ENCODE measurements at places on chromosomes 5 and 9.

- no peak for DNase-seq
These were observed 49.5 kb upstream of the ICE1 start for GRCh38 chr5:5372930-5373329.

DNA sequence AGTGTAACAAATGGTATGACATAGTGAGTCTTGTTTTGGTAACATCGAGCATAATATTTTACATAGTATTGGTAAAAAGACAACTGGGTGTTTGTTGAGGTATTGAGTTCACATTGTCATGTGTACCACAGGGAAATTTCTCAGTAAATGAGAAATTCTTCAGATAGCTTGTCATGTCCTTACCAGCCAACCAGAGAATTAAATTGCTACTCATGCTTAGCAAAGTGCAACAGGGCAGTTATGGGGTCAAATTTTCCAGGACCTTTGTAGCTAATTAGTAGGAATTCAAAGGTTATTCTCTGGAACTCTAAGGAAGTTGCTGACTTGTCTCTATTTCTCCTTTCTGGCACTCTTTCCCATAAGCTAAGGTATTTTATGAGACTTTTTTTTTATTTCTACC is 595.7 kb downstream of the EFNA5 start:
- no peak for DNase-seq

GRCh38 chr9:119368681-119369581 is at the start of gene BRINP1:
Gene BRINP1 (minus strand): TSS chr9:119369435. CDS start chr9:119313355, 56,080 bp downstream.
- peak; percentile 87 for DNase-seq

DNA sequence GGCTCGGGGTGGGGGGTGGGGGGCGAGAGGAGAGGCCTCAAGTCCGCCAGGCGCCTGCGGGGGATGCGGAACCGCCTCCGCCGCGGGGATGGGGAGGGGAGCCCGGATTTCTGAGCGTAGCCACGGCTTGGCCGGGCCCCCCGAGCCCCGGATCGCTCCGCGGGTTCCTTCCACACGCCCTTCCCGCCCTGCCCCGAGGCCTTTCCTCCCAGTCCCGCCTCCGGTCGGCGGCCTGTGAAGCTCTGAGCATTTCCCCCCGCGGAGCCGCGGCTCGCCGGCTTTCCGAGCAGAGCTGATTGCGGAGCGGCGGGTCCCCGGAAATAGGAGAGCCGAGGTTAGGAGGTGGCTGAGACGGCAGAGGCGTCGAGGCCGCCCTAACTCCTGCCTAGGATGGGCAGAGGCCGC is 6.1 kb downstream of the IRX4 start:
- DNase-seq, result no peak
